Naive B cell (primary cell): ENCODE measurements at places on chromosomes 5 and 9. TPM values are rescaled to one million over a fixed set of nuclear protein-coding genes. Genes with fewer than 3 reads are reported as not detected.

The PALM2AKAP2 gene
- polyA plus RNA-seq = not detected

The CDKN2A gene
- polyA plus RNA-seq = 5.6 TPM

The FAM200C gene
- polyA plus RNA-seq = 0.53 TPM

The QRFP gene
- polyA plus RNA-seq = 0.75 TPM

The SLC34A3 gene
- polyA plus RNA-seq = not detected

The PDCD1LG2 gene
- not detected for polyA plus RNA-seq

The PCDHB12 gene
- not detected for polyA plus RNA-seq

The OTULIN gene
- polyA plus RNA-seq = 12.0 TPM

The SMIM33 gene
- polyA plus RNA-seq = not detected
